Cardiac fibroblast (primary cell): ENCODE measurements at places on chromosomes 4 and X.

DNA sequence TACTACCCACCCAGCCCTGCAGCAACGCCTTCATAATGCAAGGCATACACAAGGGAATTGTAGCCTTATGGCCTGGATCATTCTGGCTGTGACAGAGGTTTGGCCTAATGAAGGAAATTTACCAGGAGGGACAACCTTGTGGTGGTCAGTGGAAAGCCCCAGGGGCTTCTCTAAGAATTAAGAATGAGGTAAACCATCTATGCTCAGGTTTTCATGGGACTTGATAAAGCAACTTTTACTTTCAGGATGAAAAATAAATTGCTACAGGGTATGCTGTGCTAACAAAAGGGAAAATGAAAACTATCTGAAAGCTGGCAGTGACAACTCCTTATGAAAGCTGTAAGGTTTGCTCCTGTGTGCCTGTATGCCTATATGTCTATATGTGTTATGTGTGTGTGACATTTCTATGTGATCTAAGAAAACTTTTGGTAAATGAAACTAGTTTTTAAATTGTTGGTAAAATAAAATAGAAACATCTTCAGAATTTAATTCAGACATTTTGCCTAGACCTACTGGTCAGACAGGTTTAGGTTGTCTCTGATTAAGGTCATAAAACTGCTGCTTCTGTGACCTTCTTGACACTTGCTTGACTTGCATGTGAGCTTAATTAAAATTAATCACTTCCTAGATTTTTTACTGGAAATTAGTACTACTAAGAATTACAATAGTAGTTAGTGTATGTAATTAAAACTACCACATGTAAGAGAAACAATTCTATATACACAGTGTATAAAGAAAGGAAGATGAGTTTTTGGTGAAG is 19.9 kb upstream of the TXK start:
- no peak for DNase-seq

DNA sequence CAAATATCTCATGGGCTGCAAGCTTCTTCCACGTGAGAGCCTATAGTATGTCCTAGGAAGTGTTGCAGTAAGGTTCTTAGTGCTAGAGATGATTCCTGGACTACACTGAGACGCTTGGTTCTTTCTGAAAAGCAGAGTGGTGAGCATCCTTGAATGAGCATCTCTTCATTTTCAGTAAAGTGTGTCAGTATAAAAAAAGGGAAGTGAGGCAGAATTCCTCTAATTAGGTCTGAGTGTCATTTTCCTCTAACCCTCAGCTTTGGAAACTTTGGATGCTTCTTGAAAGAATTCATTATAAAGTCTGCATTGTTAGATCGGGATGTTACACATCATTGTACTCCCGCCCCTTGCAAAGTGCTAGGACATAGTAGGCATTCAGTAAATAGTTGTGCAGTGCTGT is 5.2 kb downstream of the BMPR1B start:
- DNase-seq, result no peak

DNA sequence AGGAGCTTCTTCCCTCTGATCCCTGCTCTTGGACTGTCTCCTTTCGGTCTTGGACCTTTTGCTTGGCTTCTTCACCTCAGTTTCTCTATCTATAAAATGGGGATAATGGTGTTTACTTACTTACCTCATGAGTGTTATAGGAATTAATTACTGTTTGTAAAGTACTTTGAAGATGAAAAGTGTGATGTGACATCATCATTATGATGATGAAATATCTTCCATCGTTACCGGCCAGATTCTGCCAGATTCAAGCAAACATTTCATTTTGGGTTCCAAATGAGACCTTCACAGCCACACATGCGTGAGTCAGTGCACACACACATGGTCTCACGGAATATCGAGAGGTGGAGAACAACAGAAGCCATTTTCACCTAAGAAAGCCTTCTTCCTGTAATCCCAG is 220.1 kb upstream of the RPL34 start:
- no peak for DNase-seq

DNA sequence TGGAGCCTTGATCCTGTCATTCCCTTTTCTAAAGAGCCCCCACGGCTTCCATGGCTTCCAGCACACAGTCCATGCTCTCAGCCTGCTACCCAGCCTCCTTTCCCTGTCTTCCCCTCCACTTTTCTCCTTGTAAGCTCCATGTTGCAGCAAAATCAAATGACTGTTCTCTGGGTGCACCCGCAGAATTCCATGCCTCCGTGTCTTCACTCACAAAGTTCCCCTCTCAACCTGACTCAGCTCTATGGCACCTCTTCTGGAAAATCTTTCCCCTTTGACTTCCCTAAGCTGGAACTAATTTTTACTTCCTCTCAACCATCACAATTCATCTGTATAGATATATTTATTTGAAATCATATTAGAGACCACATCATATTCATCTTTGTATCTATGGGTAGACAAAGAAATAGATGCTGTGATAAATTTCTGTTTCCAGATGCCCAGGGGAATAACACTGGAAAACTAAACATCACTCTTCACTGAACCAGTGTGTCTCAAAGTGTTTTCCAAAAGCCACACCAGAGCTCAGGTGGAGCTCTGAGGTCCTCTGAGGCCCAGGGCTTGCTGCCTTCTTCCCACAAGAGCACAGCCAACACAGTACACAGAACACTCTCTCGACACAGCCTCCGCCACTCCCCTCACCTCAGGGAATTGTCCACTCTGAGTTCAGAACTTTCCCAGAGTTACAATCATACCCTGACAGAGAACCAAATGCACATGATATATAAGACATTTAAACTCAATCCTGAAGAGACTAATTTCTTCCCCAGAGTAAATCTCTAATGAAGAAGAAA is 3.3 kb downstream of the SETD7 start:
- peak; percentile 34 for DNase-seq

- no peak for DNase-seq
Measured at GRCh38 chrX:148913971-148914370, 413.6 kb downstream of the AFF2 start.

- DNase-seq, result no peak
Measured at GRCh38 chr4:168677063-168677462, 180.2 kb downstream of the PALLD start.

GRCh38 chr4:61277785-61278760 is 77.9 kb downstream of the ADGRL3 start:
- DNase-seq, result no peak

DNA sequence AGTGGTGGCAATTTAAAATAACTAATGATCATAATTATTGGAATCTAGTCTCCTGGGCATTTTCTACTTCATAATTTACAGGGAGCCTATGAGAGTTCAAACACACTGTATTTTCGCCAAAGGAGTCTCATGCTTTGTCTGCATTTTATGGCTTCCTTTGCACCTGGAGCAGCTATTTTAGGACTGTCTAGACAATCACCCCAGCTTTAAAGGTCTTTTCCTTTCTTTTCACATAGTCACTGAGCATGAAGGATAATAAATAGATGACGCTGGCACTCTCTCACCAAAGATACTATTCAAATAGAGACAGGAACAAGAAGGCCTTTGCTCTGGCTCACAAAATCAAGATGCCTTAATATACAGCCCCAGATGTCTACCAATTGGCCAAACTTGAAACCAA is 43.0 kb downstream of the AMELX start:
- DNase-seq, result no peak

GRCh38 chrX:154013001-154013421 is 6.7 kb downstream of the IRAK1 start:
- DNase-seq, result no peak

- peak; percentile 1 for DNase-seq
Measured at GRCh38 chrX:25726539-25726938, 411.6 kb upstream of the MAGEB18 start.

DNA sequence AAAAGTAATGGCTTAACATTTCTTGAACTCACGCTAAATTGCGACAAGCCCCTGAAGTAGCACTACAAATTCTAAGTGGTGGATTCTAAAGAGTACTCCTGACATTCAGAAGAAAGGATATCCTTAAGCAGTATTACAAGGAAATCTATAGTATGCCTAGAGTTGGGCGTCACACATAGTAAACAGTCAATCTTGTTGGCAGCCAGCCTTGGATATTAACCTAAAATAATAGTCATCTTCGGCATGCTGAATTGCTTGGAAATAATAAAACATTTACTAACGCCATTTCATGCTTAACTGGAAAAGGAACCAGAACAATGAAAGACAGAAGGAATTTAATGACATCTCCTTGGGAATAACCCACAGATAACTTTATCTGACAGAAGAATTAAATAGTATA is 18.6 kb downstream of the ATP8A1 start:
- DNase-seq, result no peak

DNA sequence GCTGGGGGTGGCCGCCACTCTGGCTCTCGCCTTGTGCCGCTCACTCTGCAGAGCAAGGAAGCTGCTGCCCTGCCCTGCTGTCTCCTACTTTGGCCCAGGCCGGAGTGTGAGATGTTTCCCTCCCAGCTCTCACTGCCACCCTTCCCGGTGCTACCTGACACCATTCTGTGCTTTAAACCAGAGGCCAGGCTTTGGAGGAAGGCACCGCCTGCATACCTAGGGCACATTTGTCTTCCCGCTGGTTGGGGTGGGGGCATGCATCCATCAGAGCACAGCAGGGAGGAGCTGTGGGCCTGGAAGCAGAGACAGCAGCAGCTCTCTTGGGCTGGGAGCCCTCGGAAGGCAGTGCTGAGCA is 96.9 kb upstream of the PSAPL1 start:
- DNase-seq, result no peak

DNA sequence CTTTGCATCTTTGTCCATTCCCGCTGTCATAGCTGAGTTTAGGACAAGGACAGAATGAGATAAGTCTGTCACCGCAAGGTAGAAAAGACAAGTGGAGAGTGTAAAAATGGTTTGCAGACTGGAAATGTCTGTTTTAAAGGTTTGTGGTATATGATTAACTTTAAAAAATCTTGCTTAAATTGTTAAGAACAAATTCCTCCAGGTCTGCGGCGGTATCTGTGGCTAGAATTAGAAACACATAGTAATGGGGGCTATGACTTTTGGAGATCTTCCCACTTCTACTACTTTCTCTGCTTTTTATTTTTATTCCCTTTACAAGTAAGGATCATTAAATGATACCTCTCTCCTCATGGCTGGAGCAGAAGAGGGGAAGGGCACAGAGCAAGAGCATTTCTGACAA is 92.2 kb downstream of the MID1IP1 start:
- no peak for DNase-seq

DNA sequence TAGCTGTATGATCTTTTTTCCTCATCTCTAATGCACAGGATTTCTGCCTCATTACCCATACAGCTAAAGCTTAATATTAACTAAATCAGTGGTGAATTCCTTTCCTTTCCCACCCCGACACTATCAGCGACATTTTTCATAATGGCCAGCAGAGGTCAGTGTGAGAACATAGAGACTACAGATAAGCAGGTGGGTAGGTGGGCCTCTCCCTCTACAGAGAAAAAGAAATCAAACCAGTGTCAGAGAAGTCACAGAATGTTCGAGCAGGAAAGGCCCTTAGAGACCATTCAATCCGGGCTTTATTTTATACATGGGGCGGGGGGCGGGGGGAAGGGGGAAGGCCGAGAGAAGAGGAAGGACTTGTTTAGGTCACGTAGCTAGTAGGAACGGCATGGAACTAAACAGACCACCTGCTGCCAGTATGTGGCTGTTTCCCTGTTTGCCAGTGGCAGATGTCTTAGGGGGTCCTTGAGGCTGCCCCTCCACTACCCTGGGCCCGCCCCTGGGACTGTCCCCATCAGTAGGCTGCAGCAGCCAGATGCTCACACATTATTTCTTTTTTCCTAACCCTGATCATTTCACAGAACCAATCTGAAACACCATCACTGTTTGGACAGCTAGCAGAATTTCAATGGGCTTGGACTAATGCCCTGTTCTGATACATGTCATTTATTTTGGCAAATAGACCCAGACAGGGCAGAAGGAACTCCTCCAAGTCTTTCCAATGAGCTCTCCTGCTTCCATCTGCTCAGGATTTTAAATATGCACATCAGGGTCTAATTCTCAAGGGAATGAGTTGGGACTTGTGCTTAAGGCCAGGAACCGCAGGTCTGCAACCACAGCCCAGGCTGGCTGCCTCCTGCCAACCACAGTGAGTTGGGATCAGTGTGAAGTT is 133.4 kb downstream of the ATG4A start:
- peak; percentile 40 for DNase-seq
